ENCODE measurements at places on chromosomes 1 and 21.
A peak's percentile ranks its signal among the peaks of the same experiment; 100 is the strongest.

DNA sequence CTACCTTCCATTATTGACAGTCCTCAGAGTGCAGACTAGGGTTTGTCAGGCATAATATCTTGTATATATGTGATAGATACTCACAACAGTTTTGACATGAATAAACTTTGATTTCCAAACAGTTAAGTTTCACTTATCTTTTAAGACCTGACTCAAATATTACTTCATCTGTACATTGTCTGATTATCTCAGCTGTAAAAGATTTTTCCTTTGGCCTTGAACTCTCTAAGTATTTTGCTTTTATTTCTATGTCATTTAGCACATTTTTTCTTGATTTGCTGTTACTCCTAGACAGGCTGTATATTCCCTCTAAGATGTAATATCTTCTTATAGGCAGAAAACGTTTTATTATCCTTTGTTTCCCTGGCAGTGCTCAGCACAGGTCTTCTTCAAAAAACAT is 65.6 kb upstream of the DMRTA2 start:
- no peak for DNase-seq

GRCh38 chr21:42381347-42381984 is 14.4 kb downstream of the TMPRSS3 start:
- DNase-seq, result peak; percentile 73

- DNase-seq, result no peak
Measured at GRCh38 chr21:31204801-31205200, 139.3 kb downstream of the TIAM1 start.

DNA sequence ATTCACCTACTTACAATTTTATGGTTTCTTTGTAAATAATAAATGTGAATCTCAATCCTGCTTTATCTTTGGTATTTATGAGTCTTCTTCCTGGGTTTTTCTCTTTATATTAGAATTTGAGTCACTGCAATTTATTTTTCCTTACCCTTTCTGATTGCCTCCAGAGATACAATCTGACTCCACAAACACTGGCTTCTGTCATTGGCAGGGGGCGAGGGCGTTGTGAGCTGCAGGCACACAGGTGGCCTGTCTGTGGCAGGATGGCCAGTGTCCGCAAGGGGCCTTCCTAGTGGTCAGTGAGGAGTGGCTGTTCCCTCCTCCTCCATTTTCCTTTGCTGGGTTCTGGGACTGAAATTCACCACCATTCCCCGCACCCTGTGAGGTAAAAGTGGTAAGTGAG is 2.0 kb upstream of the MTARC1 start:
- no peak for DNase-seq

- no peak for DNase-seq
Measured at GRCh38 chr1:147622731-147623130, 47.6 kb downstream of the ACP6 start.

GRCh38 chr21:36689324-36689723 is 9.6 kb upstream of the SIM2 start:
- DNase-seq, result no peak

DNA sequence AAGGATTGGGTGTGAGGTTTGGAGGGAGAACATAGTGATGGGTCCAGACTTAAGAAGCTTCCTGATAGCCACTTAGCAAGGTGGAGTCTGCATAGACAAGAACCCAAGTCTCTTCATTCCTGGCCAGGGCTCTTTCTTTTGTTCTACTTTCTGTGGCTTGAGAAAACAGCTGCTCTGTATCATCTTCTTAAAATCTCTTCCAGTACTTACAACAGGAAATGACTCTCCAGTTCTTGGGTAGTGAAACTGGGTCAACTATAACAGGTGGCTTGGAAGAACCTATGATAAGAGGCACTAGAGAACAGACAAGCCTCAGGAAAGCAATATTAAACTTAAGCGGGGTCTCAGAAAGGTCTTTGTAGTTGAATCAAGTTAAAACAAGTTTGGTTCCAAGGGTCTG is 148.1 kb upstream of the USP24 start:
- DNase-seq, result no peak

GRCh38 chr21:42193721-42194120 is 25.2 kb upstream of the ABCG1 start:
- no peak for DNase-seq

DNA sequence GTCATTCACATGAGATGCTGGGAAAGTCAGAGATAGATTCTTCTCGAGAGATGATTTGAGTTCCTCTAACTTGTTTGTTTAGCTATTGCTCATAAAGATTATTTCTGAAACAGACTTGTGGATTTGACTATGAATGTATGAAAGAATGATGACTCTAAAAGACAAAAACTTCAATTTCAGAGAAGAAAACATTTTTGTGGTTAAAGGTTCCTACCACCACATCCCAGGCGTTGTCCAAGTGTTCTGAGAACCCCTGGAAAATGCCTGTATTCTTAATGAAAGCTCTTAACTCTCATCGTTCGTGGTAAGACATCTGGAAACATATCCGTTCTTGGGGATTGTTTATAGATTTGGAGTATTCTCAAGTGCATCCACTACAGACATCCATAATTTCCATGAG is 228.7 kb downstream of the BARHL2 start:
- no peak for DNase-seq

DNA sequence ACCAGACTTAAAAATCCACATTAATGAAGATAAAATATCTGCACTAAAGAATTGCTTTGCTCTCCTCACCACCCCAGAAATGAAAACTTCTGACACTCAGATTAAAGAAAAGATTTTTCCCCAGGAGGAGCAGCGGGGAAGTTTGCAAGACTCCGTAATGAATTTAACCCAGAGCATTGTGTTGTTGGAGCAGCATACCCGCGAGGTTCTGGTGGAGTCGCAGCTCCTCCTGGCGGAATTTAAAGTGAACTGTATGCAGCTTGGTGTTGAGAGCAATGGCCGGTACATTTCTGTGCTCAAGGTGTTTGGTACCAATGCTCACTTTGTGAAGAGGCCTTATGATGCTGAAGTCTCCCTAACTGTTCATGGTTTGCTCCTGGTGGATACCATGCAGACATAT is 46.4 kb downstream of the VPS13D start:
- DNase-seq, result no peak

DNA sequence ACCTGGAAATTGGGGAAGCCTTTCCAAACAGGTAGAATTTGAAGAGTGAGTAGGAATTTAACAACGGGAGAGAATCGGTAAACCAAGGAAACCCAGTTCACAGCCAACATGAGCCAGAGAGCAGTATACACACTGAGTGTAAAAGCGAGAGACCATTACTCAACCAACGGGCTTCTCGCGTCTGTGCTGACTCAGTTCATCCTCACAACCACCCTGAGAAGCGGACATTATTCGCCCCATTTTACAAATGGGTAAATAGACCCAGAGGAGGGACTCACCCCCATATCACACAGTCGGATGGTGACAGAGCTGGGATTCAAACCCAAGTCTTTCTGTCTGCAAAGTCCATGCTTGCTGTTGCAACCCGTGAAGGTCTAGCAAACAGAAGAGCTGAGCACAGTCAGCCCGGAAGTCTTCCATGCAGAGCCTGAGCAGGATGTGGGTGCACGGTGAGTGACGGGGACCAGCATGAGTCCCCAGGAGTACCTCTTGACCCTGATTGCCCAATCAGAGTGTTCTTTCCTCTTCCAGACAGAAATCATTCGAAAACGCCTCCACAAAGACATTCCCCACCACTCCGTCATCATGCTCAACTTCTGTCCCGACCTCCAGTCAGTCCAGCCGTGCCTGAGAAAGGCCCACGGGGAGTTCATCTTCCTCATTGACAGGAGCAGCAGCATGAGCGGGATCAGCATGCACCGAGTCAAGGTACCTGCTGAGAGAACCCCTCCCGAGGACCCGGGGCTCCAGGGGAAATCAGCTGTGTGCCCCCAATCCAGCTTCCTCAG is 32.3 kb downstream of the VWA5B1 start:
- no peak for DNase-seq

DNA sequence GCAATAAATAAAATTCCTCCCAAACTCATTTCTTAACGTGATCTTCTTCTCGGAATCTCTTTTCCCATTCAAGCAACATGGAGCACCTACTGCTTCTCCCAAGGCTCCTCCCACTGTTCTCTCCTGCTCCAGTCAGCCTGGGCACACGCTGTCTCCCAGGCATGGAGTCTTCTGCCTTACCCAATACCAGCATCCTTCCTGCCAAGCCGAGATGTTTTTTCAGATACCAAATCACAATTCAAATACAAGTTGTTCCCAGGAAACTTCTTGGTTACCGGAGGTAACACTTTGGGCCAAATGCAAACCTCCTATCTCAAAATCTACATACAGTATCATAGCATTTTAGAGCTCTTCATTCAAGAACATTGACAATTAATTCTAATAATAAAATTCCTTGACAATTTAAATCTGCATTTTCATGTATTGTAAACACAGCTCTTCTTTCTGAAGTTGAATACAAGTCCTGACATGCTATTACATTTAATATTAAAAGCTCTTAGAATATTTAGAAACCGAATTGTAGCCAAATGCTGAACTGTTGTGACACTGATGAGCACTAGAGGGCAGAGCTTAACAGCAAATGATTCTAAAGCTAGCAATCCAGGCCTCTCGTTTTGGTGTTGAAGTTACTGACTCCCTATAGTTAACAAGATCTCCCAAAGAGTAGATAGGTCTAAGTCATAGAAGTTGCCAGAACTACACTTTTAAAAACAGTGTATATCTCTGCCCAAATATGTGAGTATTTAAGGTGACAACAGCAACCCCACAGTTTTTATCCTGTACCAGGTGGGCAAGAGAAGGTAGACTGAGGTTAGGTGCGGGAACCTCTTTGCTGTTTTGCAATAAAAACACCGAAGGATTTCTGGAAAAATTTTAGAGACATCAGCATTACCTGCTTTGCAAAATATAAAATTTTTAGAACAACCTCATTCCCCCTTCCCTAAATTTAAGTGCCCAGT is 52.3 kb downstream of the BCAR3 start:
- no peak for DNase-seq

GRCh38 chr1:153538315-153538821 is 2.4 kb downstream of the S100A5 start:
- DNase-seq, result no peak

DNA sequence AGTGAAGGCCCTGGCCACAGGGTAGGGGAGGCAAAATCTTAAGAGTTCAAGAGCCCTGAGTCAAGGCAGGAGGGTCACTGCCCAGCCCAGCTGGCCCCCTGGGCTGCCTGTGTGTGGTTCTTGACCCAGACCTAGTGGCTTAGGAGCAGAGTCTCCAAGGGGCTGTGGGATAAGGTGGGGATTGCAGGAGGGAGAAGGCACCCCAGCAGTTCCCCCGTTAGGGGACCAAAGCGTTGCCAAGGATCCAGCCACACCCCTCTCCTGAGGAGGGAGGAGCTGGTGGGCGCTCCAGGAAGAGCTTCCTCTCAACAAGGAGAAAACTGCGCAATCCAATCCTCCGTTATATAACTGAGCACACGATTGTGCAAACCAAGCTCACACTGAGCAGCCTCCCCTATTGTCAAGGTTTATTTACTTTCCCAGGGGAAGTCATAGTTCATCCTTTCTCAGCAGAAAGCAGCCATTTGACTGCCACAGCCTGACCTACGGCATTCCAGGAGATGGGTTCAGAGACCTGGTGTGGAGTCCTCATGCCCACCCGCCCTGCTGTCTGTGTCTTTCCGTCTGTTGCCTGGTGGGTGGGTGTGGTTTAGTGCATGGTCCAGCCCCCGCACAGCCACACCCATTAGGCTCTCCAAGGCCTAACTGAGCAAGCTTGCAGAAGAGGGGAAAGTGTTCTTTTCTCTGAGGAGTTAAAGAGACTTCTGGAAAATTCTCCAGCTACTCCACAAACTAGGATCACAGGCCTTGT is 3.5 kb downstream of the EPHX1 start:
- peak; percentile 83 for DNase-seq

DNA sequence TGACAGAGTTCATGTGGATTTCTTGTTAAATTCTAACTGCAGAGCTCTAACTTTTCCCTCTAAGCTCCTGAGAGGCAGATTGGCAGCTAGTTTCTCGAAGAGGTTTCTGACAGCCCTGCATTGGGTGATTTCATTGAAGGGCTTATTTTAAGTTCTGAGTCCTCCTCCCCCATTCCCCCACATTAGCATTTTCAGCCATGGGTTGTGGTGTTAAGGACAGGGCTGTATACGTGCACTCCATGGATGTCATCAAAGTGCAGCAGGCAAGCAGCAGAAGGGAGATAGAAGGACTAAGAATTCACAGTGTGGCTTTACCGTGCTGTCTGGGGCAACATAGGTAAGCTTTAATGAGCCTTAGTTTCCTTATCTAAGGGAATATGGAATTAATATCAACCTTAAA is 19.0 kb downstream of the CRYZ start:
- no peak for DNase-seq

DNA sequence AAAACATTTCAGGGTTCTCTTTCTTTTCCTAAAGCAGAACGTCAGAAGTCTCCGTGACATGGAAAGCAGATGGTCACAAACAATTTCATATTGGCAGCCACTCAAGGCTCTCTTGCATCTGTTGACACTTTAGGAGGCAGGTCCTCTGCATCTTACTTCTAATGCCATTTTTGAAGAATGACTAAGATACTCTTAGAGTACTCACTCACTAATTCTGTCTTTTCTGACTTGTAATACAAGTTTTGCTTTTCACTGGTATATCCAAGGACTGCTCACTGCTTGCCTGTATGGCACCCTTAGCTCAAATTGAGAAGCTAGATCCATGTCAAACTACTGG is 68.3 kb downstream of the PRRX1 start:
- DNase-seq, result no peak

DNA sequence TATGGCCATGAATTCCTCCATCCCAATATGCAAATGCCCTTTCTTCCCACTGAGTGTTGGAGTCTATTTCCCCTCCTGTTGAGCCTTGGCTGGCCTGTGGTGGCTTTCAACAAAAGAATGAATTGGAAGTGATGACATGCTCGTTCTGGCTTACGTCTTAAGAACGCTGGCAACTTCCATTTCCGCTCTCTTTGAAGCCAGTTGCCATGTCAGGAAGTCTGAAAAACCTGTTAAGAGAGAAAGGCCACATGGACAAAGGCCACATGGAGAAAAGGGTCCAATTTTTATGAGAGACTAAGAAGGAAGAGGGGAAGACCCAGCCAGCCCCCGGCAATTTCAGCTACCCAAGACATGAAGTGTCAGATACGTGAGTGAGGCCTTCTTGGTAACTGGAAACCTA is 45.6 kb upstream of the GADD45A start:
- DNase-seq, result no peak

- DNase-seq, result peak; percentile 16
Measured at GRCh38 chr21:36705679-36706481, 7.0 kb downstream of the SIM2 start.

GRCh38 chr1:26145041-26145959 is 13.6 kb upstream of the FAM110D start:
- peak; percentile 73 for DNase-seq

DNA sequence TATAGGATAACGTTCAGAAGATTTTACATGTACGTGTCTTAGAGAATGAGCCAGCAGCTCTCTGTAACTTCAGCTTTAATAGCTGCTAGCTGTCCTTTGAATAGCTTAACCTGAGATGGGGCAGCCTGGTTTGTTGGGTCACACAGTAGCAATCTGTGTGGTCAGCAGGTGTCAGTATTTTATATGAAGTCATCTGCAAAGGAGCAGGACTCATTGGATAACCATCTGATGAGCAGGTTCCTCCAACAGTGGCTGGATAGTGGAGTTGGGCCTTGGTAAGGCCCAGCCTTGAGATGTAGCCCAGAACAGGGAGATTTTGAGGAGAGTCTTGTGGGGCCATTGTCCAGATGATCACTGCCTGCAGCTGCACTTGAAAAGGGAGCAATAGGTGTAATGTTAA is 6.4 kb downstream of the GSTM5 start:
- DNase-seq, result no peak

- DNase-seq, result no peak
Measured at GRCh38 chr1:56436912-56437417, 142.4 kb downstream of the PLPP3 start.

GRCh38 chr1:74753104-74753503 is 20.2 kb downstream of the TYW3 start:
- no peak for DNase-seq

- DNase-seq, result no peak
Measured at GRCh38 chr1:173113015-173113741, 62.4 kb upstream of the TNFSF18 start.
